ENCODE measurements at places on chromosomes 2 and 18.

GRCh38 chr2:131039908-131040660 lies 53.2 kb downstream of the FAM168B start:
- no peak for DNase-seq

GRCh38 chr2:45901468-45902032 lies 250.1 kb downstream of the PRKCE start:
- DNase-seq, result no peak

GRCh38 chr2:68766376-68766845 lies 31.8 kb downstream of the ARHGAP25 start:
- DNase-seq, result no peak

- DNase-seq, result no peak
These were observed 22.8 kb downstream of the ATP8B1 start for GRCh38 chr18:57780318-57780705.

DNA sequence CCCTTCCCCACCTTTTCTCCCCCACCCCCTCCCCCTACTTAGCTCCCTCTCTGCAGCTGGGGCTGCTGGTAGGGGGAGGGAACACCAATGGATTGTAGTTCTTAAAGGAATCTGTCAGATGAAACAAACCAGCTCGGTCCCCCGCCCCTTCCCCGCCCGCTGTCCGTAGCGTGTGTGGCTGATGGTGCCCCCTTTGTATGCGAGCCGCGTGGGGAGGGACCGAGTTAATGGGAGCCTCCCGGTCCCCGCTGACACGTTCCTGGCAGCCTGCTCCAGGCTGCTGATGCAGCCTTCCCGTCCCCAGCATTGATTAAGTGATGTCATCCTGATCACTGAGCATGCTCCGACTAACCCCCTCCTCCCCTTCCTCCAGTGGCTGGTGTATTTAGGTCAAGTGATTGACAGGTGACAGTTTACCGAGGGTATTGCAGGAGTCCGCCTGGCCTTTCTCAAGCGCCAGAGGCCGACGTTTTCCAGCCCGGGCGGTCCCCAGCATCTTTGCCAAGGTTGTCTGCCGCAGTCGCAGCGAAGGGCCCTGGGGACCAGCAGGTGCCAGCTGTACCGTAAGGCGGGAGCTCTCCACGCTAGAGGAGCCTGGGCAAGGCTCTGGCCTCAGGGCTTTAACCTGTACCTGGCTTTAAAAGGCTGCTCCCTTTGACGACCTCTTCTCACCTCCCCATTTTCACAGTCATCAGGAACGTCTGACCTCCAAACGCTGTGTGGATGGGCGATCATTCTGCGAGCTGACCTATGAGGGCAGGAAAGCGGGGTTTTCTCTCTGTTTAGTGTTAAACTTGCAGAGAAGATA lies 1.8 kb downstream of the KIF5C start:
- DNase-seq, result no peak

DNA sequence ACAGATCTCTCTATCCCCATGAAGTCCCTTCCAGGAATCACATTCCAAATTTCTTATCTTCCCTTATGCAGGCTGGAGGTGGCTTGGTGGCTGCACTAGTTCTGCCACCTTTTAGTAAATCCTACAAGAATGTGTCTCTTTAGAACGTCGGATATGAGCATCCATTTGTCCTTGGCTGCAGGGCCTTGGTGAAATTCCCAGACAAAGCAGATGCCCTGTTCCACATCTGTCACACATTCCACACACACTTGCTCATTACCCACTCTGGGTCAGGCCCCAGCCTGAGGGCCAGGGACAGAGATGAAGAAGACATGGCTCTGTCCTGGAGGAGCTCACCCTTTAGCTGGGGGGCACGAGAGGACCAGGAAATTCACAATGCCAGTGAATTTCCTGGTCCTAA lies 31.2 kb upstream of the GPR17 start:
- DNase-seq, result no peak

DNA sequence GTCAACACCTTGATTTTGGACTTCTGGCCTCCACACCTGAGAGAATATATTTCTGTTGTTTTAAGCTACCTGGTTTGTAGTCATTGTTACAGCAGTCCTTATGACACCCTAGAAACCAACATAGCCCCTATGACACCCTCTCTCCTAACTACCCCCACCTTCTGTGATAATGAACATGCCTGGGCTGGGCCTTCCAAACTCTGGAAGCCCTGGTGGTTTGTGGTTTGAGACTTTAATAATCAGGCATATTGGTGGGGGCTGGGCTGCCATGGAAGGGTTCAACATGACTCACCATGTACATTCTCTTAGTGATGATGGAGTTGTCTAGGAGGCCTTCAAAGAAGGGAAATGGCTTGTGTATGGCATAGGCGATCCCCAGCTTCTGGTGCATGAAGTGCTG lies 3.3 kb downstream of the SP110 start:
- no peak for DNase-seq
